Uterus (tissue), 4 donors: ENCODE measurements at places on chromosomes 4 and X. TPM values are rescaled to one million over a fixed set of nuclear protein-coding genes. Genes with fewer than 3 reads are reported as not detected.
A peak's percentile ranks its signal among the peaks of the same experiment; 100 is the strongest.

GRCh38 chr4:52265781-52266525, 214.8 kb downstream of the SPATA18 start:
- no peak for DNase-seq

DNA sequence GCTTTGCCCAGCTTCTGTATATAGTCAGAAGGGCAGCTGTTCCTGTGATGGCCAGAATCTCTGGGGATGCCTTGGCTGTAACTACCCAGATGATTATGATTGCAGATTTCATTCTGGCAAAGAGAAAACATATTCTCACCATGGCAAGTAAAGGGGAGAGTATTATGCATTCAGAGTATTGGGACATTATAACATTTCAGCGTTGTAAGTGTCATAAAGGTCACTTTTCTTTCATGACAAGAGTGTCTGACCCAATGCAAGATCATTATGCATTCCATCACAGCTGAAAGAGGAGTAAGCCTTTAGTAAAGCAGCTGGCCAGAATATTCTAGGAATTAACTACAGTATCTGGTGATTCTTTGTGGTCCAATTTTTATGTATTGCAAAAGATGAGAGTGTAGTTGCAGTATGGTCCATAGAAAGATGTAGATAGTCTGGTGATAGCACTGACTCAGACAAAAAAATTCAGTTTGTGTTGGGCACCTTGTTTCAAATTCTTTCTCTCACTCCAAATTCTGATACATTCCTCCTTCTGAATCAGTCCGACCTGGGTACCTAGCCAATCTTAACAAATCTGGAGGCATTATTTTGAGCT, 2366.3 kb downstream of the PCDH7 start:
- no peak for DNase-seq

Gene TMSB15A
- 0.88 TPM for total RNA-seq

- peak; percentile 71 for DNase-seq
Measured at GRCh38 chrX:101658661-101659491, 774 bp downstream of the ARMCX2 start.

DNA sequence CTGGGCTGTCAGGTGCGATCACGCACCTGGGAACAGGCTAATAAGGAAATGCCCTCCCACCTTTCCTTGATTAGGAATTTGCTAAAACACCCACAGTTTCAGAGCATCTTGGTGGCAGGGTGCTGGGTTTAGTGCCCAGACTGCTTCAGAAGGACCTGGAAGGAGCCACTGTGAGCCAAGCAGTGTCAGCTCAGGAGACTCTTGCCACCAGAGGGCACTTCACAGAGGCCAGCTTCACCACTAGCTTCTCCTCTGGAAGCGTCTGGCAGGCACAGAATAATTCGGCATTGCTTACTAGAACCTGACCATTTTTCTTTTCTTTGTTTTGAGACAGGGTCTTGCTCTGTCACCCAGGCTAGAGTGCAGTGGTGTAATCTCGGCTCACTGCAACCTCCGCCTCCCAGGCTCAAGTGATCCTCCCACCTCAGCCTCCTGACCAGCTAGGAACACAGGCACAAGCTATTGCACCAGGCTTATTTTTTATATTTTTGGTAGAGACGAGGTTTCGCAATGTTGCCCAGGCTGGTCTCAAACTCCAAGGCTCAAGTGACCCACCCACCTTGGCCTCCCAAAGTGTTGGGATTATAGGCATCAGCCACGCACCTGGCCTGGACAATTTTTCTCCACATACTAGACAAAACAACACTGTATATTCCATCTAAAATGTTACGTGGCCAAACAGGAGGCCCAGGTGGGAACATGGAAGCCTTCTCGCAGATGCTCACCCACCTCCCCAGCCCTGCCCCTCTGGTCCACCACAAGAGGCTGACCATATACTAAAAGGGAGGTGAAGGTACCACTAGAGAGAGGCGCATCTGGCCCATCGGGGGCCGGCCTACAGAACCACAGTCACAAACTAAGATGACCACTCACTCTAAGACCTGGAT, 14.1 kb downstream of the NOP14 start:
- no peak for DNase-seq
